ENCODE measurements at places on chromosomes 1 and 21.

DNA sequence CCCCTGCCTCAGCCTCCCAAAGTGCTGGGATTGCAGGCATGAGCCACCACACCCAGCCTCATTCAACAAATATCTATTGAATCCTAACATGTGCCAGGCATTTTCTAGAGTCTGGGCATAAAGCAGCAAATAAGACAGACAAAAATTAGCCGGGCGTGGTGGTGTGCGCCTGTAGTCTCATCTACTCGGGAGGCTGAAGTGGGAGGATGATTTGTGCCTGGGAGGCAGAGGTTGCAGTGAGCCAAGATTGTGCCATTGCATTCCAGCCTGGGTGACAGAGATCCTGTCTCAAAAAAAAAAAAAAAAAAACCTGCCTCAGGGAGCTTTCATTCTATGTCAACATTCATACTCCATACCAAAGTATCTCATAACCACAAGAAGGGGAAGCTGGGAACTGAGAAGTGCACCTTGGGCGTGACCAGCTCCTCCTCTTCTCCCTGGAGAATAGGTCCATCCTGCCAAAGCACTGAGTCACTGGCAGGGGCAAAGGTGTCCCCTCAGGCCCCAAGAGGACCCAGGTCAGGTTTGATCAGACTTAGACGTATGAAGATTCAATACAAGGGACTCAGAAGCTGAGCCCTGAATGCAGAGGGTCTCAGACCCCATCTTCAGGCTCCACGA lies 36.8 kb upstream of the PPP1R15B start:
- DNase-seq = no peak

- DNase-seq = peak; percentile 77
Measured at GRCh38 chr1:202615501-202616354, 94.5 kb downstream of the SYT2 start.

DNA sequence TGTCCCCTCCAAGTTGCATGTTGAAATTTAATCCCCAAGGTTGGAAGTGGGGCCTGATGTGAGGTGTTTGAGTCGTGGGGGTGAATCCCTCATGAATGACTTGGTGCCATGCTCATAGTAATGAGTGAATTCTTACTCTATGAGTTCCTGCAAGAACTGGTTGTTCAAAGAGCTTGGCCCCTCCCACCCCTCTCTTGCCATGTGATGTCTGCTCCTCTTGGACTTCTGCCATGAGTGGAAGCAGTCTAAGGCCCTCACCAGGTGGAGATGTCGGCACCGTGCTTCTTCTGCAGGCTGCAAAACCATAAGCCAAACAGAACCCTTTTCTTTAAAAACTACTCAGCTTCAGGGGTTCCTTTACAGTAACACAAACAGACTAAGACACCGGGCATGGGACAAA lies 14.3 kb downstream of the G0S2 start:
- no peak for DNase-seq

GRCh38 chr1:4916610-4917009 lies 262.2 kb downstream of the AJAP1 start:
- DNase-seq = no peak

DNA sequence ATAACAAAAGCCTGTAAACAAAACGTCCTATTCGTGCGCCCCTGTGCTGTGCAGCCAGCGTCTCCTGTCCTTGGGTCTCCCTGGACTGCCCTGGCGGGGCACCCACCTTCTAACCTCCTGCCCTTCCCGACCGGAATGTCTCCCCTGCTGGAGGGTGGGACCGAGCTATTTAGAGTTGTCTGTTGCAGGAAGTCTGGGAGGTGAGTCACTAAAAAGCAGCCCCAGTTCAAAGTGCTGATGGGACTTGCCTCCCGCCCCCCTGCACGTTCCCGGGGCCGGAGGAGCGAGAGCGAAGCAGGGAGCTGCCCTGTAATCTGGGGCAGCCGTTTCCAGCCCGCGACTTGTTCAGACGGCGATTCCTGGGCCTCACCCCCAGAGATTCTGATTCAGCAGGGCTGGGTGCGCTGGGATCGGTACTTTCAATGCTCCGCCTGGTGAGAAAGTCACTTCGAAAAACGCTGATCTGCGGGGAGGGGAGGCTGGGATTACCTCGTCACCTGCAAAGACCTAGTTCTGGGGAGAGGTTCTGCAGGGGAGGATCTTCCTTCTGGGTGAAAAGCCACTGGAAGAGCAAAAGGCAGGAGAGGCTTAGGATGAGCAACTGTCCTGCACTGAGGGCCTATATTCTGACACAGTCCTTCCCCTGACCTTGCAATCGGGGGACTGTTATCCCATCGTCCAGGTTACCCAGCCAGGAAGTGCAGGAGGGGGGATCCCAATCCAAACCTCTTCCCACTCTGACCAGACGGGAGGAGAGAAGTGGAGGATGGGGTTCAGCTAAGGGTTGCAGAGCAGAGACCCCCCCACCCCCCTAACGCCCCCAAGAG lies 1.2 kb upstream of the DHRS3 start:
- peak; percentile 64 for DNase-seq

DNA sequence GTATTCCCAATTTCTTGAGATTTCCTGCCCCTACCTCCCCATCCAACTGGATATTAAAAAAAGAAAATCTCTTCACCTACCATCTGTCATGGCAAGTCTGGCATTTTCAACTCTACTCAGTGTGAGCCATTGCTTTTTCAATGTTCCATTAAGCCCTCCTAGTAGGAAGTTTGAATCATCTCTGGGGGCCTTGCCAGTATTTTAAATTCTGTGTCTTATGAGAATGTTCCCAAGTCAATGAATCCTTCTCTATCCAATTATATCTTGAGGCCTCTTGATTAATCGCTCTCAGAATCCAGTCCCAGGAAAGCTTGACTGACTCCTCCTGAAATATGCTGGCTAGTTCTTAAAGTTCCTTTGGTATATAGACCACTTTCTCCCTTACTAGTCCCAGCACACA lies 91.5 kb downstream of the NGF start:
- no peak for DNase-seq

DNA sequence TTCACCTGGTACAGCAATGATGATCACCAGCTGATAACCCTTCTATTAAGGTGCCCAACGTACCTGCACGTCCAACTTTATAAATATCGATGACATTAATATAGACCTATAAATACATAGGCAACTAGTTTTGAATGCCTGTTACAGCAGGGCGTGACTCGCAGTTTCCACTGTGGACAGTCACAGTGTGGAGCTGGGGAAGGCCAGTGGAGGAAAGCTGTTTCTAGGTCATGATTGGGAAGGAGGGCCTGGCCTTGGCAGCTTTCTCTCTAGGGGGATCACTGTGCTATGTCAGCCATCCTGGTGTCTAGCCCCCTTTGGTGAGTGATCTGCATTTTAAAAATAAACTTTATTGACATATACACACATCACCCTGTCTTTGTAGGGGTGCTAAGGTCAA lies 4.4 kb upstream of the PRDM15 start:
- DNase-seq = no peak

DNA sequence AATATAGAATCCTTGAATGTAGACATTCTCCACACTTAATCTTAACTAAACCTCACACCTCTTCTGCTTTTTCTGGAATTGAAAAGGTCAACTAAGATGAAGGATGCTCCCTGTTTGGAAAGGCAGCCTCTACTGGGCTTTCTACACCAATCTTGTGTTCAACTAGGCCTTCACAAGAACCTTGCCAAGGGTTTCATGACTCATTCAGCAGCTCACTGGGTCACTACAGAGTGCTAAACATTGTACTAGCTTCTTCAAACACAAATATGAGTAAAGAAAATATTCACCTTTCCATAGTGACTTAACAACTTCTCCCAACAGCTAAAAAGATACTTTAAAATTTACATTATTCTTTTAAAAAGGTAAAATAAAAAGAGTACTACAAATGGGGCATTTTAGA lies 135.3 kb upstream of the PRMT6 start:
- DNase-seq = no peak

DNA sequence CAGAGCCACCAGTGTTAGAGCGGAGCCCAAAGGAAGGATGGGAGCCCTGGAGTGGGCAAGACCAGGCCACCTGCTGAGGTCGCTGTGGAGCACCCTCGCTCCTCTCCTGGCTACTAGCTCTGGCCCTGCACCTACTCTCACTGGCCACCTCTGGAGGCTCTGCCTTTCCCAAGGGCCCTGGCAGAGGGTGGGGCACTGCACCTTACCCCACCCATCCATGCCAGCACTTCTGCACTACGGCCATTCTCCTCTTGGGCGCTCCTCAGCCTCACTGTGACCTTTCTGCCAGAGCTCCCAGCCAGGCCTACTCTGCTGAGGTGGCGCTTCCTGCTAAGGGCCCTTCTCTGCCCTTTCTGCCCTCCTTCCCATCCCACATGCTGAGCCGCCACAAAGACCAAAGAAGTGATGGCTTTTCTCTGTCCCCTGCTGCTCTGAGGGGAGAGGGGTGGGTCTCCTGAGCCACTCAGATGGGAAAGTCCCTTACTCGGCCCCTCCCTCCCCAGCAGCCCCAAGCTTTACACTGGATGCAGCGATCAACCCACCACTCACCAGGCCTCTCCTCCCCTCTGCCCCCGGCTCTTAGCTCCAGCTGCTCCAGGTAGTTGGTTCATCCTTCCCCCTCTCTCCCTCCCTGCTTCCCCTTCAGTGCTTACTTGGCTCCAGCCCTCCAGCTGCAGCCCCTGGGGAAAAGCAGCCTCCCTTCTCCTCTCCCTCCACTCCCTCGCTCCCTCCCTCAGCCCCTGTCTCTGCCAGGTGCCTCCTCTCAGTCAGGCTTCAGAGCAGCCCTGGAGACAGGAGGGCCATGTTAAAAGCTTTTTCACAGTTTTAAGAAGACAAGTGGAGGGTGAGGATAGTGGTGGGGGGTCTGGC lies 14.8 kb upstream of the TMEM222 start:
- no peak for DNase-seq

- DNase-seq = no peak
Measured at GRCh38 chr1:91734761-91735160, 151.2 kb downstream of the TGFBR3 start.

DNA sequence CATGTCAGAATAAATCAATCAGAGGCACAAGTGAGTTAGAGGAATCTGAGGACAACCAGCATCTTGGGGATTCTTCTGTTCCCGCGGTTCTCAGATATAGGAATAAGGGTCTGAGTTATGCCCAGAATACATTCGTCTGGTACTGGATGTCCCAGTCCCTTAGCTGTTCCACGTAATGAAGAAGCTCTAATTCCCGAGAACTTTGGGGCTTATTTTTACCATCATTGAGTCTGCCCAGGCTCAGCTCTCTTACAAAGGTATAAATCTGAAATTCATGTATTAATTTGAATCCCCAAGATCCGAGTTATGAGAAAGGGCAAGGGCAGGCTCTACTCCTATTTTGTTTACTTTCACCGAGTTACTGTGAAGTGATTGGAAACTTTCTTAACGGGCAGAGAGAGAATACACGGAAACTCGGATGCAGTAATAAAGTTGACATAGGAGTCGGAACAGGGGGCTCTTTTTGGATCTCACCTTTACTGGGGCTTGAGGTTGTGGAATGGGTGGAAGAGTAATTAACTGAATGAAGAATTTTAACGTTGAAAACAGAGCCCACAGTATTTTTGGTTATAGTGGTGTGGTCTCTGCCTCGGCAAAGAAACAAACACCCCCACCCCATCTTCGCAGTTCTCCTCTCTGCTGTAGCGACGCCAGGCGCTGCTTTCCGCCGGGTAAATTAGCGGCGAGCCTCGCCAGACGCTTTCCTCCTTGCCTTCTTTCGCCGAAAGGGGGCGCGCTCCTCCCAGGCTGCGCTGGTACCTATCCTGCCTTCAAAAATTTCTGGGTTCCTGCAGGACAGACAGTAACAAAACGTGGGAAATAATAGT lies 7.1 kb downstream of the PRRX1 start:
- DNase-seq = no peak

DNA sequence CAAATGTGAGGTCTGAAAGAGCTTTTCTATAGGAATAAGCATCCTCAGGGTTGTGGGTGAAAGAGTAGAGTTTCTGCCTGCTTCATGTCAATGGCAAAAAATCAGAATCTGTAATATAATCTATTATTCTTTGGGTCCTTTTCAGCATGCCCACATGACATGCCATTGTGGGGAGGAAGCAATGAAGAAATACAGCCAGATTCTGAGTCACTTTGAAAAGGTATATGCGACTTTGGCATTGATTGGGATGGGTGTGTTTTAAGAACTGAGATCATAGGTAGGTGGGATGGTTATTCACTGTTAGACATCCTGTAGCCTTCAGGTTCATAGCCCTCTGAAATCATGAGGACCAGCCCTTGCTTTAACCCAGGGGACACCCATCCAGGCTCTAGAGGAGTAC lies 1.8 kb downstream of the IL20 start:
- no peak for DNase-seq

DNA sequence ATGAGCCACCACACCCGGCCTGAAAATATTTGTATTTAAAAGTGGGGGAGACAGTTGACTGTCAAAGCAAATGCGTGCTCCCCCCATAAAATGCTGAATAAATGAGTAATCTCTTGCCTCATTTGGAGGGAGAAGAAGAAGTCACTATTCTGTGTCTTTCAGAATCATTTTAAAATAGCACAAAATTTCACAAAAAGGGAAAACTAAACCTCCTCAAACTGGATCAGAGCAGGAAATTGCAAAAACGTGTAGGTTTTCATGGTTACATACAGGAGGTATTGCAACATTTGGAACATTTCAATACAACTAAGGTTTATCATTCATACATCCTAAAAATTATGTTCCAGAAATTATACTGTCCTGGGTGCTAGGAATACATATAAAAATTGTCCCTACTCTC lies 13.6 kb downstream of the MTF1 start:
- no peak for DNase-seq

DNA sequence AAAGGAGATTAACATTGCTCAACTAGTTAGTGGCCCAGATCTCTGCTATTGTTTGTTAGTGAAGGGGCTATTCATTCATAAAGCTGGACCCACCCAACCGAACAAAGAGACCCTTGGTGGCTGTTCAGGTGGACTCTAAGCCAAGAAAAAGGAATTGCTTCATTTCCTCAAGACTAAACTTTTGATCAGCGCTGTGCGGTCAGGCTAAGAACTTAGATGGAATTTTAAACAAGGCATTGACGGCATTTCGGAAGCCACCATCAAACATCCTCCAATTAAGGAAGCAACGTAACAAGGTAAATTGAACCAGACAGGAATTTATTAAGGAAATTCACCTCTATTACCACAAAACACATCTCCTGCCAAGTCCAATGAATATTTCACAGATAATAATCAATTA lies 19.9 kb upstream of the SHCBP1L start:
- DNase-seq = no peak

DNA sequence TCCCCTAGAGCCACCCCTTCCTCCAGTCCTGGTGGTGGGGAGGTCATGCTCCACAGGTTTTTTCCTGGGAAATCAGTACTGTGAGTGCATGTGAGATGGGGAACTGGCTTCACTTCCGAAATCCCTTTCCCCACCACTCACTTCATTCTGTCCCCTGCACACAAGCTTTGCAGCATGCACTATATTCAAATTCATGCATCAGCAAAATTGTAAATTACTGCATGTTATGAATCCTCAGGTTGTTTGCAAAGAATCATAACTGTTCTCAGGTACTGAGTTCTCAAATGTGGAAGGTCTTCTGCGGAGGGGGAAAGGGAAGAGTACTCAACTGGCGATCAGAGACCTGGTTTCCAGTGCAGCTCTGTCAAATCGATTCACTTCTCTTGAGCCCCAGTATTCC lies 42.3 kb downstream of the LHX4 start:
- no peak for DNase-seq
